Activated CD4-positive, alpha-beta T cell treated with anti-CD3 and anti-CD28 coated beads, Interleukin-2, amount 10 ng/mL, durations not matched to agents 24 days and 14 days (primary cell): ENCODE measurements at places on chromosomes 11 and 22. TPM values are rescaled to one million over a fixed set of nuclear protein-coding genes. Genes with fewer than 3 reads are reported as not detected.

GRCh38 chr11:19220903-19221724 lies 19.3 kb upstream of the CSRP3 start:
- peak; percentile 36 for DNase-seq
- no peaks in the 10 kb centered on the region for H3K4me1 ChIP-seq
- peaks cover 4% of the 10 kb centered on the region for H3K27me3 ChIP-seq
- no peak overlapping the region for H3K27ac ChIP-seq
- no peak overlapping the region for H3K4me3 ChIP-seq
- H3K36me3 ChIP-seq: peaks cover 25% of the 10 kb centered on the region

GRCh38 chr11:30914143-30914762 lies 328.1 kb upstream of the MPPED2 start:
- H3K27ac ChIP-seq: no peak overlapping the region
- no peaks in the 10 kb centered on the region for H3K36me3 ChIP-seq
- H3K4me1 ChIP-seq: no peaks in the 10 kb centered on the region
- peak; percentile 56 for DNase-seq

GRCh38 chr22:44616882-44617655 lies 84.9 kb upstream of the PRR5 start:
- peaks cover 4% of the 10 kb centered on the region for H3K4me1 ChIP-seq
- no peak for DNase-seq

DNA sequence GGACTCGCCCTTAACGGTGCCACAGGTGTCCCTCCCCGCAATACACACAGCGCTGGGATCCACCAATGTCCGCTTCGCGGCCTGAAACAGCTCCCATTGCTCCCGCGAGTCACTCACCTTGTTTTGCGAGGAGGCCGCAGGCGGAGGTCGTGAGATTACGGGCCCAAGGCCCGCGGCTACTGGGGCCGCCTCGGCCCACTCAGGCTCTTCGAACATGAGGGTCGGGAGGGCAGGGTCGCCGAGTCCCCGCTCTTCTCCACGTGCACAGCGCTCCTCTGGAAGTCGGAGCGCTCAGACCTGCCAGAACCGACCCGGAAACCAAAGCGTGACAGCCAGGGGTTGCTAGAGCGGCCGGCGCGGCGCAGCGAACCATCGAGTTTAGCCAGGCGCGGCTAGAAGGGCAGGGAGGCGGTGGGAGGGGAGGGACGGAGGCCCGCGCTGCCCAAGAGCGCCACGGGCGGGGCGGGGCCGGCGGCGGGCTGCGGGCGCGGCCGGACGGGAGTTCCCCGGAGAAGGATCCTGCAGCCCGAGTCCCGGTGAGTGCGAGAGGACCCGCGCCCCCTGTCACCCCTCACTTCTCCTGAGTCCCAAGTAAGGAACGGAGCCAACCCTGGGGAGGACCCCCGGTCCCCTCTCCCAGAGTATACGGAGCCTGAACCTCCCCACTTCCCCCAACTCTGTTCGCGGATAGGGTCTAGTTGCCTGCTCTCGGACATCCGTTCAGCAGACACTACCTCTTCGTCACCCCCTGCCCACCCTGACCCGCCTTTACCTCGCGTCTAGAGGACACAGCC lies at the start of the genes ILK and RRP8:
TSS of gene ILK (plus strand) at position 488 of the 794 bp plus-strand sequence. CDS start 498 bp downstream, outside the sequence.
TSS of gene RRP8 (minus strand) at position 330 of the 794 bp plus-strand sequence. CDS start at position 216, 114 bp downstream.
- H3K27ac ChIP-seq: no peak within 1 kb of the TSS
- no peak within 1 kb of the TSS for H3K4me3 ChIP-seq
- peak; percentile 96 for DNase-seq

DNA sequence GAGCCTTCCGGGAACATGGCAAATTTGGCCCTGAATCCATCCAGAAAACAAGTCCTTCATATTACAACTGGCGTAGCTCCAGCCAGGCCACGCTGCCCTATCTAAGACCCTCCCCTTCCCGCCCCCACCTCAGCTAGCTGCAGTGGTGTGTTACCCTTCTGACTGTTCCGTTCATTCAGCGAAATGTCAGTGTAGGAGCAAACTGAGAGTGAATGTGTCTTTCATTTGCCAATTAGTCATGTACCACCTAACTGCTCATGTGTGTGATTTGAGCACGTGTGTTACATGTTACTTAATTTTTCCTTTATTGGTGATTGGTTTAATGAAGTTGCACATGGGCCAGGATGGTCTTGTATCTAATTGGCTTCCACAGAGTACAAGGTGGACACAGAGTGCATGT lies 34.8 kb upstream of the POU2AF1 start:
- H3K4me3 ChIP-seq: peak overlapping the region; percentile 80
- H3K36me3 ChIP-seq: peaks cover 3% of the 10 kb centered on the region
- DNase-seq: no peak

- peaks cover 11% of the 10 kb centered on the region for H3K27me3 ChIP-seq
- no peak overlapping the region for H3K4me3 ChIP-seq
- peaks cover 2% of the 10 kb centered on the region for H3K4me1 ChIP-seq
- H3K36me3 ChIP-seq: no peaks in the 10 kb centered on the region
- DNase-seq: no peak
Measured at GRCh38 chr11:119416606-119417580, 6.1 kb downstream of the THY1 start.

DNA sequence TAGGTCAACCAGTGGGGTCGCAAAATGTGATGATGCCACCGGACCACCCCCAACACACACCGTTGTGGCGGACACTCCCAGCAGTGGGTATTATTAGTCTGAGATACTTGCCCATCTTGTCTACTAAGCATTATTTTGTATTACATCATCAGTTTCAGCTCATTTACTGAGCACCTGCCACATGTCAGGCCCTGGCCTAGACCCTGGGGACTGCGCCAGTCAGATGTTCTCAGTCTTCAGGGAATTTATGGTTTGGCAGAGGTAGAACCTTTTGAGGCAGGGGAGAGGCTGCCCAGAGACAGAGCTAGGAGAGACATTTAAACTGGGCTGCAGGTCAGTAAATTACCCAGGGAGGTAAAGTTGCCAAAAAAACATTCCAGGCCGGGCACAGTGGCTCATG lies 43.1 kb upstream of the GCAT start:
- peaks cover 8% of the 10 kb centered on the region for H3K36me3 ChIP-seq
- H3K4me3 ChIP-seq: no peak overlapping the region
- H3K27ac ChIP-seq: no peak overlapping the region
- H3K4me1 ChIP-seq: peaks cover 4% of the 10 kb centered on the region

DNA sequence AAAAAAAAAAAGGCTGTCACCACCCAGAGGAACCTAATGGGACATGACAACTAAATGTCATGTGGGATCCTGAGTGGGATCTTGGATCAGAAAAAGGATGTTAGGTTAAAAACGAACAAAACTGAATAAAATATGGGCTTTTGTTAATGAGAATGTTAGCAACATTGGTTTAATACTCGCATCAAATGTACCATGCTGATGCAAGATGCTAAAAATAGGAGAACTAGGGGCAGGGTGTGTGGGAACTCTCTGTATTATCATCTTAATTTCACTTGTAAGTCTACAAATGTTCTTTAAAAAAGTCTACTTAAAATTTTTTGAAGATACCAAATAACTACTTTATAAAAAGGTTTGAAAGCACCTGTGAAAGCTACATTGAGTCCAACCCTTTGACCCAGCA lies 88.8 kb upstream of the PRR5 start:
- no peak overlapping the region for H3K4me3 ChIP-seq
- no peaks in the 10 kb centered on the region for H3K4me1 ChIP-seq
- DNase-seq: no peak

DNA sequence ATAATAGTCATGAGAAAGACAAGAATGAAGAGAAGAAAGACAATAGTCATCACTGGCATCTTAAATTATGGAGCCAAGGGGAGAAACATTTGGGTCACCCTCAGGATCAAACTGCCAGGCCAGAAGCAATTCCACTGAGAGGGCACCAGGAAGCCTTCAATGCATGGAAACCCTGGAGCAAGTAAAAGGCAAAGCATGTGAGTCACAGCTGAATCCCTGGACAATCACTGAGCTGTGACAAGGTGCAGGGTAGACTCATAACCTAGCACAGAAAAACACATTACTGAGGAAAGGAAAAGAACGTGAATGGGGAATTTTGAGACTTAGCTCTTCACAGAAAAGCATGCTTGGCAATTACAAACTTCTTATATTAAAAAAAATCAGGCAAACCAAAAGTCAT lies 1.6 kb downstream of the KCNJ1 start:
- no peaks in the 10 kb centered on the region for H3K36me3 ChIP-seq
- H3K27ac ChIP-seq: no peak overlapping the region
- DNase-seq: no peak
- no peaks in the 10 kb centered on the region for H3K4me1 ChIP-seq
- H3K27me3 ChIP-seq: peaks cover 3% of the 10 kb centered on the region
- H3K4me3 ChIP-seq: no peak overlapping the region

- H3K27me3 ChIP-seq: no peaks in the 10 kb centered on the region
- H3K4me1 ChIP-seq: peaks cover 14% of the 10 kb centered on the region
- no peak for DNase-seq
- H3K36me3 ChIP-seq: peaks cover 6% of the 10 kb centered on the region
Measured at GRCh38 chr11:113313601-113314000, 782 bp upstream of the TTC12 start.

RAB3IL1 gene
- total RNA-seq: 0.12 and 0.26 TPM in 2 replicates

KDM4D gene
- 1.2 TPM in 2 replicates for total RNA-seq
